ENCODE measurements at places on chromosomes 12 and 14. TPM values are rescaled to one million over a fixed set of nuclear protein-coding genes. Genes with fewer than 3 reads are reported as not detected.
A peak's percentile ranks its signal among the peaks of the same experiment; 100 is the strongest.

DNA sequence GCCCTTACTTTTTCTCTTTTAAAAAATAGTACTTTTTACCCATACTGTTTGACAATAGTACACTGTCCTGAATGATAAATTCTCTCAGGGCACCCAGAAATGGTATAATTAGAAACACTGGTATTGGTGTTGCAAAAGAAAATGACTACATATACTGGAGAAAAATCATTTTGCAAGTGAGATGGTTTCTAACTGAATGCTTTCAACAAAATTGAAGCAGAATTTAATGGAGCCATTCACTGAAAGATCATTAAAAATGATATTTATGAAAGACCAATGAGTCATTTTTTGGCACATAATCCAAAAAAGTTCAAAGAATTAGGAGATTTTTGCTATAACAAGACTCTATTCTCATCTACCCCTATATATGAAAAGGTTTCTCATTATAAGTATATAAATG is 68.8 kb downstream of the TMTC1 start:
- no peak for DNase-seq
- H3K27ac ChIP-seq, result no peak overlapping the region
- H3K4me1 ChIP-seq, result no peaks in the 10 kb centered on the region
- no peaks in the 10 kb centered on the region for H3K27me3 ChIP-seq

DNA sequence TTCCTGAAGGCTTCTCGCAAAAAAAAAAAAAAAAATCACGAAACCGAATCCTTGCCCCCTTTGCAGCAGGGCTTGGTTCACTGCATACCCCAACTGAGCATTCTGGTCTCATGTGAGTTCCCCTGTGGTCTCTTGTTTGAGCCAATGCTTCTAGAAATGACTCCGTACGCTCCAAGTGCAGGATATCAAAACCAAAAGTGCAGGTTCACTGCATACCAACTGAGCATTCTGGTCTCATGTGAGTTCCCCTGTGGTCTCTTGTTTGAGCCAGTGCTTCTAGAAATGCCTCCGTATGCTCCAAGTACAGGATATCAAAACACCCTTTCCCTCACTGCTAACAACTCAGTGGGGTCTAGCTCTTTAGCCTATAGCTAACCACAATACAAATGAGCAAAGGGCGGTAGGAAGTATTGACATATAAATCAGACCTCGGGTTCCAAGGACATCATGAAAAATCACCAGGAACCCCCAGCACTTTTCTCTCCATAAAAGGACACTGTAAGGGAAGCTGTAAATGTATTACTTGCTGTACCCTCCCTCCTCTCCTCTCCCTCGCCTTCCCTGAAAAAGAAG is 206.3 kb upstream of the NOS1 start:
- DNase-seq, result no peak
- H3K36me3 ChIP-seq, result no peaks in the 10 kb centered on the region
- H3K4me3 ChIP-seq, result no peak overlapping the region
- H3K4me1 ChIP-seq, result no peaks in the 10 kb centered on the region
- no peak overlapping the region for H3K27ac ChIP-seq
- no peaks in the 10 kb centered on the region for H3K27me3 ChIP-seq

GRCh38 chr14:61838661-61839245 is 76.5 kb downstream of the SNAPC1 start:
- no peak overlapping the region for H3K4me3 ChIP-seq
- peaks cover 34% of the 10 kb centered on the region for H3K4me1 ChIP-seq
- no peaks in the 10 kb centered on the region for H3K27me3 ChIP-seq

DNA sequence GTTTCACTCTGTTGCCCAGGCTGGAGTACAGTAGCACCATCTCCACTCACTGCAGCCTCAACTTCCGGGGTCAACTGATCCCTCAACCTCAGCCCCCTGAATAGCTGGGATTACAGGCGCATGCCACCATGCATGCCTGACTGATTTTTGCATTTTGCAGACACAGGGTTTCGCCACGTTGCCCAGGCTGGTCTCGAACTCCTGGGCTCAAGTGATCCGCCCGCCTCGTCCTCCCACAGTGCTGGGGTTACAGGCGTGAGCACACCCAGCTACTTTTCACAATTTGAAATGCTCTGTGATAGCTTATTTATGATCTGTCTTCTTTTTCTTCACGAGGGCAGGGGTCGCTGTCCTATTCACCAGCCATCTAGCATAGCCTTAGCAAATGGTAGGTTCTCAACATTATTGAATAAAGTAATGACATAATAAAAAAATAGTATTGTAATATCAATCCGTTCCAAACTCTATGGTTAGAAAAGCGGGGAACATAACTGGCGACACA is 477 bp upstream of the DDX47 start:
- H3K27ac ChIP-seq, result peak overlapping the region; percentile 94
- DNase-seq, result no peak
- H3K4me1 ChIP-seq, result peaks cover 28% of the 10 kb centered on the region
- peaks cover 1% of the 10 kb centered on the region for H3K36me3 ChIP-seq
- H3K4me3 ChIP-seq, result no peak overlapping the region

Gene EIF2S3B
- total RNA-seq, result 0.44 TPM

GRCh38 chr12:54038871-54039414 is 6.1 kb downstream of the HOXC5 start:
- no peaks in the 10 kb centered on the region for H3K36me3 ChIP-seq
- H3K27me3 ChIP-seq, result peaks cover 79% of the 10 kb centered on the region
- H3K4me3 ChIP-seq, result no peak overlapping the region
- no peak overlapping the region for H3K27ac ChIP-seq

Gene PCK2
- total RNA-seq, result 24.5 TPM

Gene CLMN
- total RNA-seq, result 8.4 TPM

DNA sequence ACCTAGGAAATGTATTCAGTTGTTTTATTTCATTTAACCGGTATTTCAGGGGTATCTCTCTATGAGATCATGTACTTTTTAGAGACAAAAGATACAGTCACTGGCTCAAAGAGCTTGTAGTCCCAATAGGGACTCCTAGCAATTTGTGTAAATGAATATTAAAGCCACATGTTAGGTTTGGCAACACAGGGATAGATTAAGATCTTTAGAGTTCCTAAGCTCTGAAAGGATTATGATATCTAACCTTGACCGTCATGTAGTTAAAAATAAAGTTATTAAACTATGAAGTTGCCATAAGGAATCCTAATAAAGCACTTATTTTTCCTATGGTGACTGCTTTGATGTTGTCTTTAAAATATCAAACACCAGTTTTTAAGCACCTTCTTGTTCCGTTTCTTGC is 100.4 kb upstream of the FGD4 start:
- H3K36me3 ChIP-seq, result no peaks in the 10 kb centered on the region
- no peaks in the 10 kb centered on the region for H3K27me3 ChIP-seq
- H3K4me1 ChIP-seq, result no peaks in the 10 kb centered on the region
- H3K4me3 ChIP-seq, result no peak overlapping the region
- no peak for DNase-seq

Gene KRT1
- total RNA-seq, result not detected

Gene YLPM1
- 81.0 TPM for total RNA-seq

DNA sequence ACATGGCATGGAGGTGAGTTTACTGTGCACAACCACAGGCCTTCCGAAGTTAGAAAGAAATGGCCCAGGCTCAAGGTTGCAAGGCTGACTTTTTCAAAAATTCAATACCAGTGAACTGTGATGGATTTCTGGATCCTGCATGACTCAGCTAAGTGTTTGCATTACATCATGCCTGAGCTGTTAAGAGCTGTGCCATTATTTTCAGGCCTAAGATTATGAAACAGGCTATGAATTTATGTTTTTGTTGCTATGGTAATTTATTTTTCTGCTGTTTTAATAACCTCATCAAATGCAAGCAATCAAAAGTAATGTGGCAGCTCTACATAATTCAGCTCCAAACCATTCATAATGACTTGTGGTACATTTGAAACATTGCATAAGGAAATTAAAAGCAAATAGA is 457.7 kb upstream of the TMEM132C start:
- no peaks in the 10 kb centered on the region for H3K4me1 ChIP-seq
- H3K27ac ChIP-seq, result no peak overlapping the region
- no peak overlapping the region for H3K4me3 ChIP-seq
- H3K36me3 ChIP-seq, result no peaks in the 10 kb centered on the region

DNA sequence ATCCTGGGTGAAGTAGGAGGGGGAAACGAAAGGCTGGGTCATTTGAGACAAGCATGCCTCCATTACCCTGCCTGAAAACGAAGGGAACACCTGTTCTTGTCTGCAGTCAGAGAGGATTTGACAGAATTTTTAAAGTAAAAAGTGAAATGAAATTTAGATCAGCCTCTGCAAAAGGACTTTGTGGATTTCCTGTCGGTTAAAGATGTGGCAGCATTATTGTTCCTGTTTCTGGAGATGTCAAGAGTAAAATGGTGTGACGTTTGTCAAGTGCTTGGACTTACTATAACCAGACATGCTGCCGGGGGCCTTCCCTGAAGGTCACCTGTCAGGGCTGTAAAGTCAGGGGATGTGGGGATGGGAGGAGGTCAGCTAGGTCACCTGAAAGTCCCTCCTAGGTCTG is 32.0 kb downstream of the NRXN3 start:
- H3K4me3 ChIP-seq, result no peak overlapping the region
- no peaks in the 10 kb centered on the region for H3K36me3 ChIP-seq
- no peak for DNase-seq
- H3K27ac ChIP-seq, result no peak overlapping the region

GRCh38 chr14:103123634-103124500 is 606 bp downstream of the TNFAIP2 start:
- H3K4me3 ChIP-seq, result peak overlapping the region; percentile 58
- peaks cover 32% of the 10 kb centered on the region for H3K4me1 ChIP-seq
- peak; percentile 49 for DNase-seq
- no peak overlapping the region for H3K27ac ChIP-seq
- H3K36me3 ChIP-seq, result no peaks in the 10 kb centered on the region

- H3K4me1 ChIP-seq, result no peaks in the 10 kb centered on the region
- no peaks in the 10 kb centered on the region for H3K36me3 ChIP-seq
- H3K27me3 ChIP-seq, result peaks cover 14% of the 10 kb centered on the region
- DNase-seq, result no peak
- H3K27ac ChIP-seq, result no peak overlapping the region
Observed at GRCh38 chr12:132205271-132206045, 61.2 kb downstream of the NOC4L start.

Gene RNU4-1
- 7,155 TPM for total RNA-seq

- H3K36me3 ChIP-seq, result no peaks in the 10 kb centered on the region
- H3K27ac ChIP-seq, result no peak overlapping the region
- H3K4me3 ChIP-seq, result no peak overlapping the region
- DNase-seq, result no peak
- no peaks in the 10 kb centered on the region for H3K4me1 ChIP-seq
- H3K27me3 ChIP-seq, result no peaks in the 10 kb centered on the region
Observed at GRCh38 chr14:92934196-92935085, 11.5 kb downstream of the CHGA start.

DNA sequence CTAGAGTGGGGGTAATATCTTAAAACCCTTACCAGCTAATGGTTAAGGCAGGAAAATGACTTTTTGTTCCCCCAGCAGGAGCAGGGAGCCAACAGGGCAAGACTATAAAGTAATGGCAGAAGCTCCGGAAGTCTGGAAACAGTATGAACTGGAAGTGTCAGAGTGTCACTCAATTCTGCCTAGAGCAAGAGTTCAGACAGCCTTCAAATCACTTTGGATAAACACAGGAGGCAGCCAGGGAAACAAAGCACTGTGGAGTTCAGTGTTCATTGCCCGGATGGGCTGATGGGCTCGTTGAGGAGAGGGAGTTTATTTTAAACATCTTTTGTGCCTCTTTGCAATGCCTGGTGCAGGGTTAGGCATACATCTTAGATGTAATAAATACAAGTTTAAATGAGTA is 16.5 kb upstream of the DYRK2 start:
- peaks cover 7% of the 10 kb centered on the region for H3K27me3 ChIP-seq
- DNase-seq, result no peak
- H3K4me1 ChIP-seq, result peaks cover 2% of the 10 kb centered on the region
- H3K36me3 ChIP-seq, result no peaks in the 10 kb centered on the region
- H3K27ac ChIP-seq, result no peak overlapping the region

DNA sequence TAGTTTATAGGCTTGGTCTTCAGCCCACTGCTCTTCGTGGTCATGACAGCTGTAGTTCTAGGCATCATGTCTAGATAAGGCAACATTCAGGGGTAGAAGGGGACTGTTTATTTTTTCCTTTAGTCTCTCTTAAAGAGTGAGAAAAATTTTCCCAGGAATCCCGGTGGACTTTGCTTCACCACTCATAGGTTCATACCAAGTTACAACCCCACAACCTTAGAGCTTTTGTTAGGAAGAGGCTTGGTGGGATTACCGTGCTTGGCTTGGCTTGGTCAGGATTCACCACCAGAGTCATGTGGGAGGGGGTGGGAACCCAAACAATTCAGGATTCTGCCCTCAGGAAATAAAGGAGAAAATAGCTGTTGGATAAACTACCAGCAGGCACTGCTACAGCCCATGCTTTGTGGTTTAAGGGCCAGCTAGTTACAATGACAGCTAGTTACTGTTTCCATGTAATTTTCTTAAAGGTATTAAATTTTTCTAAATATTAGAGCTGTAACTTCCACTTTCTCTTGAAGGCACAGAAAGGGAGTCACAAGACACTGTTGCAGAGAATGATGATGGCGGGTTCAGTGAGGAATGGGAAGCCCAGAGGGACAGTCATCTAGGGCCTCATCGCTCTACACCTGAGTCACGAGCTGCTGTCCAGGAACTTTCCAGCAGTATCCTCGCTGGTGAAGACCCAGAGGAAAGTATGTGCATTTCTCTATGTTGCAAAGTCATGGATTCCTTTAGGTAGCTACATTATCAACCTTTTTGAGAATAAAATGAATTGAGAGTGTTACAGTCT is 25.9 kb upstream of the PAPLN start:
- H3K4me3 ChIP-seq, result no peak overlapping the region
- H3K36me3 ChIP-seq, result peaks cover 3% of the 10 kb centered on the region
- H3K27ac ChIP-seq, result no peak overlapping the region
- DNase-seq, result no peak

Gene AMN1
- 8.5 TPM for total RNA-seq

DNA sequence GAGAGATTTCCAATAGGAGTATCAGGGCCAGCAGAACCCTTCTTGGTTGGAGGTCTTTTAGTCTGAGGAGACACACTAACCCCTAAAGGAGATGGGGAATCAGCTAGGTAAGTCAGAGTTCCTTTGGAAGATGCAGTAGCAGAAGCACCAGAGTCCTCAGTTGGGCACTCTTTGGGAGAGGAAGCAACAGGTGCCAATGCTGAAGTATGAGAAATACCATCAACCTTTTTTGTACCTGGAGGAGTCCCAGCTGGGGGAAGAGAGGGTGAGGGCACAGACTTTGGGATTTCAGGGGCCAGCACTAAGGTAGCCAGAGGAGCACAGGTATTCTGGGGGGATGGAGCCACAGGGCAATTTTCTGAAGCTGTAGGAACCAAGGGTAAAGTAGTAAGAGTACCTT is 6.0 kb downstream of the NACA start:
- no peak for DNase-seq
- no peak overlapping the region for H3K27ac ChIP-seq
- peaks cover 33% of the 10 kb centered on the region for H3K4me1 ChIP-seq
- H3K4me3 ChIP-seq, result no peak overlapping the region
